ENCODE measurements at places on chromosomes 5 and 9. TPM values are rescaled to one million over a fixed set of nuclear protein-coding genes. Genes with fewer than 3 reads are reported as not detected.

Gene KCNN2
- total RNA-seq, result 22.3 TPM

GRCh38 chr9:70988551-70988950 is 132.9 kb downstream of the TRPM3 start:
- DNase-seq, result no peak

Gene CCL27
- total RNA-seq, result not detected

Gene LCN10
- total RNA-seq, result not detected

DNA sequence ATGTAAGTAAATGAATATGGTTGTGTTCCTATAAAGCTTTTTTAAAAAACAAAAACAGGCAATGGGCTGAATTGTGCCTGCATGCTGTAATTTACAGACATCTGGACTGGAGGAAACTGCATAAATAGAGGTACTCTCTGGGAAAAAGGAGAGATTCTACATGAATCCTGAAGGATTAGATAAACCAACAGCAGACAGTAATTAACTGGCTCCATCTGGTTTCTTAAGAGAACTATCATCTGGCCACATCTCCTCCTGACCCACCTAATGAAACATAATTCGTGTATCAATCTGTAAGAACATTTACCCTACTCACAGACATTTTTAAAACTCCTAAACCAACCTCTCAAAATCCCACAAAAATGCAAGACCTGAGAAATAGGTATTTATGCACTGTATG is 528.1 kb upstream of the ST8SIA4 start:
- no peak for DNase-seq

Gene OR1J2
- total RNA-seq, result not detected

Gene RORB
- total RNA-seq, result 0.74 TPM

DNA sequence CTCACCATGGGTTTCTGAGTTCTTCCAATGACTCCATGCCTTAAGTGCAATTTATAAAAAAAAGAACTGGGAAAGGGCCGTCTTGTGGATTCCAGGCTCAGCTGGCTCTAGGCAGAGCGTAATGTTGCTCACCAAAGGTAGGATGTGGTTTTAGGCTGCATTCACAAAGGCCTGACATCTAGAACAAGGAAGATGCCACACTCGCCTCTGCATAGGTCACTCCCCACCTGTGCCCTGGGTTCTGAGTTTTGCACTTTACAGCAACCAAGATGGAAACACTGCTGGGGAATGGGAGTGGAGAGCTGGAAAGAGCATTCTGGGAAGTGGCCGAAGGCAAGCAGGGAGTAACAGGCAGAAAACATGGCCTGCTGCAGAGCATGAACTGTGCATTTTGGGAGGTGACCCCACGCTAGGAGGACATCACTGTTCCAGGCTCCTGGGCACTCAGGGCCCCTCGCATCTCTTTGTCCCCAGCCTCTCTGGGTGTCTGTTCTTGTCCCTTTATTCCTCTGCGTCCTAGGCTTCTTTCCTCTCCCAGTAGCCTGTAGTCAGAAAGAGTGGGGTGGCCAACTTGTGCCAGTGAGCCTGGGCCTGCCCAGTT is 12.3 kb downstream of the FCN2 start:
- DNase-seq, result no peak

GRCh38 chr5:9615331-9615730 is 14.8 kb downstream of the TAS2R1 start:
- DNase-seq, result no peak

Gene IFNB1
- total RNA-seq, result not detected

DNA sequence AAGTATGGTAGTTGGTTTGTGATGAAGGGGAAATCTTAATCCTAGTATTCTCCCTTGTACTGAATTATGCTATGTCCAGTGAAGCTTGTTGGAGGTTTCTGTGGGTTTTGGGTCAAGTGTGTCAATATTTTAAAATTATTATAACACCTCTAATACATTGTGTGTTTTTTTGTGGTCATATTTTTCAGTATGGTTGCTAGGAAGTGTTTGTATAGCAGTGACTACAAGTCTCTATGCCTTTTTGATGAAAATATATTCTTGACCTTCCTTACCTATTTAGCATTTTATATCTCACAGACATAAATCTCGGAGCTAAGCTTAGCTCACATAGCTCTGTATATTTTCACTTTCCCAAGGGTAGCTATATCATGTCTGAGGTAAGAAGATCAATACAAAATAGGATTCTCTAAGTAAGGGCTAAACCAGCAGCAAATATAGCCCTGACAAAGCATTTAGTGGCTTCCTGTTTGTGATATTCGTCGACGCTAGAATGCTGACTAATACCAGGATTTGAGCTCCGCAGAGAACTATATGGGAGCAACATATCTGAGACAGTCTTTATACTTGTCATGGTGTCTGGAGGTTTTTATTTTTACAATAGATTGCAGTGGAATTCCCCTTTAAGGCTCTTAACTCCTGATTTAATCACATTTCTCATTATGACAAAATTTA is 82.3 kb downstream of the MACIR start:
- DNase-seq, result no peak

Gene IFNA13
- not detected for total RNA-seq

Measured in urinary bladder (tissue), 4 donors.